Dorsolateral prefrontal cortex (tissue), 122 donors: ENCODE measurements at places on chromosomes 13 and 19.
A peak's percentile ranks its signal among the peaks of the same experiment; 100 is the strongest.

GRCh38 chr13:106284358-106284757 lies 251.1 kb downstream of the EFNB2 start:
- DNase-seq, result no peak

DNA sequence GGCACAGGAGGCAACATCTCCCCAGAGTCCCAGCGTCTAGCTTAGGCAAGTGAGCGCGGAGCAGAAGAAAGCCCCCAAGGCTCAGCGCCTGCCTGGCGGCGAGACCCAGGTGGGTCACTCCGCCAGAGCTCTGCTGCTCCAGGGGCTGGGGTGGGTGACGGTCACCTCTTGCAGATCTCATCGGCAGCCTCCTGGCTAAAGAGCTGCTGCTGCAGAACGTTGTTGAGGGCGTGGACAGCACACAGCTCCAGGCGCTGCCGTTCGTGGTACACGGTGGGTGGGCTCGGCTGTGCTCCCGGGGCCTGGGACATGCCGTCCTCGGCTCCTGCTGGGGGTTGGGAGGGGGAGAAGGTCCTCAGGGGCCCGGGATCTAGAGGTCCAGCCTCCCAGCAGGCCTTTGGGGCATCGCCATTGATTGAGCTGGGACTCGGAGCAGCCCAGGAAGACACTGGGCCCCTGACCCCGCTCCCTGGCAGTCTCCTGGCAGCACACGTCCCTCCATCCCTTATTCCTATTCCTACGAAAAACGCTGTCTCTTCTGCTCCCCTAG lies 795 bp downstream of the JOSD2 start:
- DNase-seq, result peak; percentile 50

DNA sequence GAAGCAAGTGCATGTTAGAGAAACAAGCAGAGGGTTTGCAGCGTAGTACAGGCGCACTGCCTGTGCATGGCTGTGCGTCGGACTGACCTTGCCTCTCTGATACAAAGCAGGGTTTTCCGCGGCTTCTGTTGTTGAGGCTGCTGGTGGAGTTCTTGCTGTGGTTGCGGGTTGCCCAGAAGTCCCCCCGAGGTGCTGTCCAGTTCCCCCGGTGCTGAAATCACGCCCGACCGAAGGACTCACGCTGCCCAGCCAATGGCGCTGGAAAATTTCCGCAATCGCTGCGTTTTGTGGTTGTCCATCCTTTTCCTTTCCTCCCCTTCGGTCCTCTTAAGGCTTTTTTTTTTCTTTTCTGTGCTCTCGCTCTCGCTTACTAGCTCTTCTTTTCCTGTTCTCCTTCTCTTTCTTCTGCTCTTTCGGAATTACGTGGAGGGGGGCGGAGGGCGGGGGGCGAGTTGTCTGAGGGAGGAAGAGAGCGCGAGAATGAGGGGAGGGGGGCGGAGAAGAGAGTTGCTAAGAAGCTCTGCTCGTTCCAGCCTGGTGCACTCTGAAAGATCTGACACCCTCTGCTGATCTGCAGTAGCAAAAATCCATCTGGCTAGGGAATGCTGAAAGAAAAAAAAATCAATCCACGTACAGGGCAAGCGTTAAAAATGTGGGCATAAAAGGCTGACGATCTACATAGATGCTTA lies at the start of gene SLITRK1:
Gene SLITRK1 (minus strand): TSS at position 558 of the 689 bp plus-strand sequence. CDS start 967 bp downstream, outside the sequence.
- peak; percentile 78 for DNase-seq

DNA sequence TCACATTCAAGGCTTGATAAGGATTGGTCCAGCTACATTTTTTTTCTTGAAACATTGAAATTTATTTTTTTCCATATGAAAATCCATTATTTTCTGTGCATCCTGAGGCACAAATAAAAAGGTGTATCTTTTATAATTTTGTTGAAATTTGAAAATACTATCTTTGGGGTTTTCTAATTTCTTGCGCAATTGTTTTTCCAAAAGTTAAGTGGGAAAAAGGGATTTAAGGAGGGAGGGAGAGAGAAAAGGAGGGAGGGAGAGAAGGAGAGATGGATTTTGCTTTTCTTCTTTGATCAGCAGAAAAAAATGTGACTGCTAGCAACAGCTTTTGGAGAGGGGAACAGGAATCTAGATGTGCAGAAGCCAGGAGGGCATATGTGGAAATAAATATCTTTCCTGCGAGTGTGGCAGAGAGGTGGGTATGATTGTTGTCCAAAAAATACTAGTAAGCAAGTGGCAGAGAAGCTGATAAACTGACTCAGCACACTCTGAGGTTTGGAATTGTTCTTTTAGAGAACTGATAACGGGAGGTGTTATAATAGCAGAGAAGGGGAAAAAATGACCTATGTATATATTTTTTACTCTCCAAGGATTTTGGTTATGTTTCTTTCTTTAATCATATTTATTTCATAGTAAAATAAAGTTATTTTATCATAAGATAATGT lies 61.2 kb upstream of the EDNRB start:
- no peak for DNase-seq

DNA sequence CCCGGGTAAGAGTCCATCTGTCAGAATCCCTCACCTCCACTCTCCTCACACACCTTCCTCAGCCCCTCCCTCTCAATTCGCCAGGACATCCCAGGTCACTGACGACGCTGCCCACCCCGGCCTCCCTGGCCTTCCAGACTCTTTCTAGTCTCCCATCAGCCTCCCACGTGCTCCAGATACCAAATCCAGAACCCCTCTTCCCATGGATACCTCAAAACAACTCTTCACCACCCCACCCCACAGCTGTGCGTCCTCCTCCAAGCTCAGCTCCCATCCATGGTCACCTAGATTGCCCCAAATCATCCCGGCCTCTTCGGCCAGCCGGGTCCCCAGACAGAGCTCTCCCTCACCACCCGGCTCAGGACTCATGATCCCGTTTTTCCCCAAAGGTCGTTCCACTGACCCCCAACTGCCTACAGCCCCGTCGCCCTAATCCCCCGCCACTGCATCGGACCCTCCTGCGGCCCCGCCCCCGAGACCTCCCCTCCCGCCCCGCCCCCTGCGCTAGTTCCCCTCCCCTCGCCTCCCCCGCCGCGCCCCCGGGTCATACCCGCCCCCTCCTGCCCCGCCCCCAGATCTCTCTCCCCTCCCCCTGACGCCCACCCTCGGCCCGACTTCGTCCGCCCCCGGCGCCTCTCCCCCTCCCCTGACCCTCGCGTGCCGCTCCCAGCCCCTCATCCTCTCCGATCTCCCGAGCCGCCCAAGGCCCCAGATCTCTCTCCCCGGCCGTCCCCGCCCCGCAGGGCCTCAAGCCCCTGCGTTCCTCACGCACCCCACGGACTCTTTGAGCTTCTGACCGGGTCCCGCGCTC lies 546 bp downstream of the UBXN6 start:
- DNase-seq, result no peak

GRCh38 chr19:29187676-29188075 lies 25.3 kb downstream of the UQCRFS1 start:
- no peak for DNase-seq

DNA sequence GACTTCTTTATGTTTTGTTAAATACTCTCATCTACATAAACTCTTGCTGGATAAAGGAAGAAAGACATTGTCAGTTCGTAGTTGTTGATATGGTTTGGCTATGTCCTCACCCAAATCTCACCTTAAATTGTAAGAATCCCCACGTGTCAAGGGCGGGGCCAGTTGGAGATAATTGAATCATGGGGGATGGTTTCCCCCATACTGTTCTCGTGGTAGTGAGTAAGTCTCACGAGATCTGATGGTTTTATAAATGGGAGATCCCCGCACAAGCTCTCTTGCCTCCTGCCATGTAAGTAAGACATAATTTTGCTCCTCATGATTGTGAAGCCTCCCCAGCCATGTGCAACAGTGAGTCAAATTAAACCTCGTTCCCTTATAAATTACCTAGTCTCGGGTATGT lies 3.6 kb downstream of the ADGRE1 start:
- DNase-seq, result no peak

DNA sequence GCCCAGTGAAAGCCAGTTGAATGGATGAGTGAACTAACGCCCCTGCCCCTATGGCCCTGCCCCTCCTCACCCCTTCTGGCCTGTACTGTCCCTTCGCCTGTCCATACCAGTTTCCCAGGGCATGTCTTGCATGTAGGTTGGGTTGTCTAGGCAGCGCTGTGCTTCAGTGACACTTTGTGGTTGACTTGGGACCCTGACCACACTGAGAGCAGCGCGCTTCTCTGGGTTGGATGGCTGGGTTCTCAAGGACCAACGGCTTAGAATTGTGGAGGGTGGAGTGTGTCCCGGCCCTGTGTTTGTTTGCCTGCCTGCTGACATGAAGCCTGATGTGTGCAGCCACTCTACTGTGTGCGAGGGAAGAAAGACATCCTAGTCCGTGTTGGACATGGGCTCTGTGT lies 15.8 kb downstream of the GATAD2A start:
- no peak for DNase-seq

DNA sequence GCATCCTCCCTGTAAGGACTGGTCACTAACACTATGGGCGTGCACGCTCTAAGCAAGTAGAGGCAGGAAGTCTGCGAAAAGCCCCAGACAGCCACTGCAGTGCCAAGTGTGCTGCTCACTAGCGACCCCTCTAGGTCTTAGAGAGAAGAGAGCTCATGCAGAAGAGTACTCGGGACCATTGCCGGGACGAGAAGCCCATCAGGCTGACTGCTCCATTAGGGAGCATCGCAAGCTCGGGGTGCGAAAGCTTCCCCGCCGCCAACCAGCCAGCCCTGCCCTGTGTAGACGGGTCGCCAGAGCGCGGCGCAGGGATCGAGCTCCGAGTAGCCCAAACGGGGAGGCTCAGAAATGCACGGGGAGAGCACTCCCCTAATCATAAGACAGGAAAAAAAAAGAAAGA lies 16.6 kb downstream of the POU4F1 start:
- no peak for DNase-seq

DNA sequence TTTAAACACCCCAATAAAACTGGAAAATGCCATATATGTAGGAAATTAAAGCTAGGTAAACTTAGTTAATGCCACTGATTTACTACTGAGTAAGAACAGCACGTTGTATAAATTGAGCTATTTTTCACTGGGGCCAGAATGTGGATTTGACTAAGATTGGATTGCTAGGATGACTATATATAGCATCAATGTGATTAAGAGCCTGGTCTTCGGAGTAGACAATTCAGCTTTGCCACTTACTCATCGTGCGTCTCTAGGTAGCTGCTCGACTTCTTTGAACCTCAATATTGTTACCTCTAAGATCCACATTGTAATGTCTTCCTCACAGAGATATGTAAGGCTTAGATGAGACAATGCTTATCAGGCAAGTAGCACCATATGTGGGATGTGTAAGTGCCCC lies 462.5 kb downstream of the KLF12 start:
- DNase-seq, result no peak

GRCh38 chr13:26985285-26985878 lies 186.2 kb downstream of the USP12 start:
- DNase-seq, result peak; percentile 63

- no peak for DNase-seq
Observed at GRCh38 chr13:113618455-113618854, 33.9 kb downstream of the TFDP1 start.

GRCh38 chr19:38706792-38707511 lies 37.3 kb downstream of the CAPN12 start:
- no peak for DNase-seq

- no peak for DNase-seq
Observed at GRCh38 chr13:50993934-50994333, 84.3 kb downstream of the RNASEH2B start.

GRCh38 chr13:102651892-102652291 lies 43.0 kb downstream of the METTL21C start:
- no peak for DNase-seq

GRCh38 chr19:29606420-29606747 lies 301 bp downstream of the POP4 start:
- no peak for DNase-seq

- DNase-seq, result no peak
Observed at GRCh38 chr13:114049026-114049425, 75.2 kb upstream of the C13orf46 start.

DNA sequence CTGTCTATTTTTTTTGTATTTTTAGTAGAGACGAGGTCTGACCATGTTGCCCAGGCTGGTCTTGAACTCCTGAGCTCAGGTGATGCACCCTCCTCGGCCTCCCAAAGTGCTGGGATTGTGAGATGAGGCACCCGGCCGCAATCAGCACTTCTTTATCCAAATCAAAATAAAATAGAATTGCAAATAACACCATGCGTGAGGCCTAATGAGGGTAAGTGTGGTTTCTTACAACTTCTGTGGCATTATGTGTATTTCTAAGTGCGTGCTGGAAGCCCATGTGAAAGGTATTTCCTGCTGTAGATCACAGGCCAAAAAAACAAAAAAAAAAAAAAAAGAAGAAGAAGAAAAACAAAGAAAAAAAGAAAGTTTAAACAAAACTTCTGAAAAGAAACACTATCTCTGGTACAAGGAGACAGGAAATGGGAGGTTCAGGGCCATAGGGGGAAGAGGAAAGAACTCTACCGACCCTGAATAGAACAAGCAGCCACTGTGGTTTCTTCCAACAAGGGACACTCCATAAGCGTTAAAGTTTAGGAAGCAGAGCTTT lies 3.0 kb upstream of the GRAMD1A start:
- DNase-seq, result no peak

DNA sequence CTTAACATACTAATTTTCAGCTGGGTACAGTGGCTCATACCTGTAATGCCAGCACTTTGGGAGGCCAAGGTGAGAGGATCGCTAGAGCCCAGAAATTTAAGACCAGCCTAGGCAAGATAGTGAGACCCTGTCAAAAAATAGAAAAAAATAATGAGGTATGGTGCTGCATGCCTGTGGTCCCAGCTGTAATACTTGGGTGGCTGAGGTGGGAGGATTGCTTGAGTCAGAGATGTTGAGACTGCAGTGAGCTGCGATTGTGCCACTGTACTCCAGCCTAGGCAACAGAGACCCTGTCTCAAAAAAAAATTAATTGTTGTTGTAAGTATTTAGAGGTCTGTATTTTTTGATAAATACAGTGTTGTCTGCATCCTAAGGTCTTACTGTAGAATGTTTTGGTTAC lies 66.8 kb downstream of the FNDC3A start:
- DNase-seq, result no peak

- no peak for DNase-seq
Observed at GRCh38 chr19:34366738-34367623, 2.0 kb downstream of the GPI start.

DNA sequence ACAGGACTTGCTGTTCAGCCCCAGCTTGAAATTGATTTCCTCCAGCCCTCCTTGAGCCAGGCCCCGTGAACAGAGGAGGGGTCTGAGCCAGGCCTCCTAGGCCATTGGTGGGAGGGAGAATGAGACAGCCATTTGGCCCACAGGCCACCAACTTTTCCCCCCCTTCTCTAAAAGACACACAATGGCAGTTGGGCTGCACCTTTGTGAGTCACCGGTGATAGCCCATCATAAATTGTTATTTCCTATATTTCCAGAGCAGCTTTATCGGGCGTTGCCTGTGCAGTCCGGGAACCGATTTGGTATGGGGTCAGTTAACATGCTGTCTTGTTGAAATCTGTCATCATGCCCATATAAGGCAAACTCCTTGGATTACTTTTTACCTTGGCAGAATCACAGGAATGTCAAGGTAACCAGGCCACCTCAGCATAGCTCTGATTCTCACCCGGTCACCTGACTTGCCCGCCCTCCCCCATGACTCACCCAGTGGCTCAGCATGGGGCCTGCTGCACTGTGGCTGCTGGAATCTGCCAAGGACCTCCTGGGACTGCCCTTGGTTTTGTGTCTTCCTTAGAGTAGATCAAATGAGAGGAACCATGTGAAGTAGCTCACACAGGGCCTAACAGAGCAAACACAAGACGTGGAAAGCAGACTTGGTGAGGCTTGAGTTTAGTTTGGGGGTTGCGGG lies 36.1 kb downstream of the ACTN4 start:
- DNase-seq, result no peak

- DNase-seq, result no peak
Observed at GRCh38 chr19:17379221-17379631, 2.1 kb upstream of the PLVAP start.

GRCh38 chr13:80038371-80038770 lies 302.6 kb downstream of the SPRY2 start:
- no peak for DNase-seq
